ENCODE measurements at places on chromosomes 11 and 22. TPM values are rescaled to one million over a fixed set of nuclear protein-coding genes. Genes with fewer than 3 reads are reported as not detected.

The FAM227A gene
- total RNA-seq: 1.6 TPM

The PNPLA3 gene
- total RNA-seq: 34.5 TPM

The TRIM51 gene
- not detected for total RNA-seq

The AGBL2 gene
- 0.67 TPM for total RNA-seq

The KRTAP5-11 gene
- not detected for total RNA-seq

The SMIM38 gene
- total RNA-seq: 0.08 TPM

The CADM1 gene
- 2.9 TPM for total RNA-seq

The SERPING1 gene
- total RNA-seq: 4.1 TPM

The ARHGAP20 gene
- total RNA-seq: 0.99 TPM

The SCN4B gene
- 0.16 TPM for total RNA-seq

The MS4A6A gene
- not detected for total RNA-seq

The GRM5 gene
- total RNA-seq: not detected

The POTEH gene
- not detected for total RNA-seq

The SCGB1D2 gene
- not detected for total RNA-seq

The FAM180B gene
- 2.8 TPM for total RNA-seq

The RAC2 gene
- not detected for total RNA-seq

The CACNA1I gene
- not detected for total RNA-seq

The LRRC55 gene
- total RNA-seq: not detected

The TSSK2 gene
- not detected for total RNA-seq

The APOA4 gene
- total RNA-seq: not detected

The UPK3A gene
- not detected for total RNA-seq

The MFRP gene
- total RNA-seq: 0.31 TPM

The TPBGL gene
- not detected for total RNA-seq

The PIH1D2 gene
- total RNA-seq: 1.5 TPM

The PVALB gene
- total RNA-seq: 30.7 TPM

The TIGD3 gene
- total RNA-seq: 0.73 TPM

The SPINDOC gene
- total RNA-seq: 16.8 TPM

The CD248 gene
- not detected for total RNA-seq

Data from myocyte (in vitro differentiated cells).